ENCODE measurements at places on chromosomes 1 and 21. TPM values are rescaled to one million over a fixed set of nuclear protein-coding genes. Genes with fewer than 3 reads are reported as not detected.

- H3K4me3 ChIP-seq: no peak overlapping the region
- no peak overlapping the region for H3K27ac ChIP-seq
- H3K36me3 ChIP-seq: no peaks in the 10 kb centered on the region
- DNase-seq: no peak
Observed at GRCh38 chr1:107389410-107390396, 248.9 kb downstream of the NTNG1 start.

DNA sequence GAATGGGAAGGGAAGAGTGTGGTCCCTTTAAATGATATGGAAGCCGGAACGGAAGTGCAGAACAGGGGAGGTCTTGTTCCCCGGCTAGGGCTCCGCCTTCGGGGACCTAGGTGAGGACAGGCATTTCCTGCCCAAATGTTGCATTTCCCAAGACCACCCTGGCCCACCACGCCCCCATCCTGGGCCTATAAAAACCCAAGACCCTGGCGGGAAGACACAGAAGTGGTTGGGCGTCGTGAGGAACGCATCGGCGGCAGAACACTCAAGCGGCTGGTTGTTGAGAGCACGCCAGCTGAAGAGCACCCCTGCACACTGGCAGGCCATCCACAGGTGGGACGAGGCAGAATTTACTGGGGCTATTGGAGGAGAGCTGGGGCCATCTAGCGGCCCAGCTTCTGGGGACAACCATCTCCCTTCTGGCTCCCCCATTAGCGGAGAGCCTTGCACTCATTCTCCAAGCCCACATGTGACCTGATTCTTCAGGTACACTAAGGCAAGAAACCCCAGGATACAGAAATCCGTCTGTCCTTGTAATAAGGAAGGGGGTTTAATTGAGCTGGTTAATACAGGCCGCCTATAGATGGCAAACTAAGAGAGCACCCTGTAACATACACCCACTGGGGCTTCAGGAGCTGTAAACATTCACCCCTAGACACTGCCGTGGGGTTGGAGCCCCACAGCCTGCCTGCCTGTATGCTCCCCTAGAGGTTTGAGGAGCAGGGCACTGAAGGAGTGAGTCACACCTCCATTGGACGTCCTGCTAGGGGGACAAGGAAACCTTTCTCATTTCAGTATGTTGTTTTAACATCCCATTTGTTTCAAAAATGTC is 1327.9 kb downstream of the BRINP3 start:
- no peaks in the 10 kb centered on the region for H3K36me3 ChIP-seq
- no peak overlapping the region for H3K27ac ChIP-seq

AIRE gene
- total RNA-seq: 1.0 TPM

GJA5 gene
- 8.8 TPM for total RNA-seq

- H3K27me3 ChIP-seq: no peaks in the 10 kb centered on the region
- H3K4me1 ChIP-seq: peaks cover 52% of the 10 kb centered on the region
- DNase-seq: no peak
- no peak overlapping the region for H3K4me3 ChIP-seq
- no peak overlapping the region for H3K27ac ChIP-seq
Observed at GRCh38 chr1:198187973-198188588, 31.3 kb downstream of the NEK7 start.

- H3K27ac ChIP-seq: no peak overlapping the region
- no peaks in the 10 kb centered on the region for H3K36me3 ChIP-seq
- H3K27me3 ChIP-seq: no peaks in the 10 kb centered on the region
- H3K4me3 ChIP-seq: no peak overlapping the region
- no peak for DNase-seq
Observed at GRCh38 chr1:170593173-170594011, 61.4 kb downstream of the GORAB start.

GRCh38 chr1:194624833-194625232 is 1438.4 kb upstream of the B3GALT2 start:
- no peaks in the 10 kb centered on the region for H3K36me3 ChIP-seq
- H3K4me1 ChIP-seq: no peaks in the 10 kb centered on the region
- DNase-seq: no peak
- H3K27ac ChIP-seq: no peak overlapping the region

DNA sequence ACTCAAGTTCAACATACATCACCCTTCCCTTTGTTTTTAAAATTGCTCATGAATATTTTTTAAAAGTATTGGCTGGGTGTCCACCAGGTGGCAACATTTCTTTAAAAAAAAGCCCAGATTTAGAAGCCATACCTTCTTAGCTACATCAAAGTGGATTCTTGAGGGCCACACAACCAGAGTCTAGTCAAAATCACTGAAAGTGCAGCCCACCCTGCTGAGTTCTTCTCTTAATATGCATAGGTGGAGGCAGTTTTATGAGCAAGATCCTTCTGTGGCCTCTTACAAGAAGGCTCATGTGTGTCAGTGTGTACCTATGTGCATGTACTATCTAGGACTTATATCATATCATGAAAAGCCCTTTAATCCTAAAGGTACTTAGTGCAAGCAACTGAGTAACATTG is 16.9 kb upstream of the GNG12 start:
- no peaks in the 10 kb centered on the region for H3K36me3 ChIP-seq
- H3K27me3 ChIP-seq: no peaks in the 10 kb centered on the region
- peak; percentile 22 for DNase-seq
- H3K4me1 ChIP-seq: peaks cover 6% of the 10 kb centered on the region

- no peaks in the 10 kb centered on the region for H3K27me3 ChIP-seq
- DNase-seq: no peak
- no peaks in the 10 kb centered on the region for H3K4me1 ChIP-seq
Observed at GRCh38 chr1:244204004-244204403, 152.9 kb downstream of the ZBTB18 start.

DNA sequence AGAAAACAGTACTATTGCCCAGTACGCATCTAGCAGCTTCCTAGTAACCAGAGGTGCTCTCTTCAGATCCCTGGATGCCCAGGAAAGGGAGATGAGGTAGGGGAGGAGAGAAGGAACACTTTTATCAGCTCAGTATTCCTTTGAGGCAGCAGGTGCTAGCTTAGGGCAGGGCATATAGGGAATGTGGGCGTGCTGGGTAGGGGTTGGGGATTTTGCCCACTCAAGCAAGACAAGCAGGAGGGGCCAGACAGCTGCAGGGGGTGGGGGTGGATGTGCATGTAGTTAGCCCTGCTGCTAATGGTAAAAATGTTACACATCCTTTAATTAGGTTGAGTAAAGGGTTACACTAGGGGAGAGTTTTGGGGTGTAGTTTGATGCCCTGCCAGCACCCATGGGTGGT is 18.1 kb upstream of the AVPR1B start:
- H3K4me1 ChIP-seq: no peaks in the 10 kb centered on the region
- H3K27ac ChIP-seq: no peak overlapping the region
- no peak for DNase-seq
- H3K4me3 ChIP-seq: no peak overlapping the region

SLAMF9 gene
- total RNA-seq: not detected

DNA sequence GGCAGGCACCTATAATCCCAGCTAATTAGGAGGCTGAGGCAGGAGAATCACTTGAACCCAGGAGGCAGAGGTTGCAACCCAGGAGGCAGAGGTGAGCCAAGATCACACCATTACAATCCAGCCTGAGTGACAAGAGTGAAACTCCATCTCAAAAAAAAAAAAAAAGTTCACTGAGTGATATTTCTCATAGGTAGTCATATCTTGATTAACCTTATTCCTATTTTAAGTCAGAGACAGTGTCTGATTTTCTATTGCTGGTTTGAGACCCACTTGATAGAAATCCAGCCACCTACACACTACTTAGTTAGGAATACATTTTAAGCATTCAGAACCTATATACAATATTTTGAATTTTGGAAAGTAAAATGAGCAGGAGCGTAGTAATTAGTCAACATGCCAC is 357.4 kb upstream of the ADGRL2 start:
- no peaks in the 10 kb centered on the region for H3K4me1 ChIP-seq
- no peaks in the 10 kb centered on the region for H3K36me3 ChIP-seq
- no peak for DNase-seq
- H3K27ac ChIP-seq: no peak overlapping the region
- no peak overlapping the region for H3K4me3 ChIP-seq

KLHL17 gene
- 29.0 TPM for total RNA-seq

DNA sequence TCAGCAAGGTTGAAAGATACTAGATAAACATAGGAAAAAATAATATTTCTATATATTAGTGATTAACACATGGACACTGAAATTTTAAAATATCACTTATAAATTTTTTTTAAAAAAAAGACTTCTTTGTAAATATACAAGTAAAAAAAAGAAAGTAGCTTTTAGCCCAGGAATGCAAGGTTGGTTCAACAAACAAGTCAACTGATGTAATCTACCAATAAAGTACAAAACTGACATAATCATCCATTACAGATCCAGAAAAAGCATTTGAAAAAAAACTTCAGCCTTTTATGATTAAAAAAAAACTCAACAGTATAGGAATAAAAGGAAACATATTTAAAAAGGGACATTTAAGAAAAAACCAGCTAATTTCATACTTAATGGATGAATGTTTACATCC is 48.4 kb downstream of the TRMT1L start:
- H3K27ac ChIP-seq: no peak overlapping the region
- H3K4me1 ChIP-seq: no peaks in the 10 kb centered on the region
- no peak overlapping the region for H3K4me3 ChIP-seq
- no peak for DNase-seq
- H3K36me3 ChIP-seq: no peaks in the 10 kb centered on the region
- no peaks in the 10 kb centered on the region for H3K27me3 ChIP-seq
